SK-N-DZ (cell line): ENCODE measurements at places on chromosomes 6 and 20.

DNA sequence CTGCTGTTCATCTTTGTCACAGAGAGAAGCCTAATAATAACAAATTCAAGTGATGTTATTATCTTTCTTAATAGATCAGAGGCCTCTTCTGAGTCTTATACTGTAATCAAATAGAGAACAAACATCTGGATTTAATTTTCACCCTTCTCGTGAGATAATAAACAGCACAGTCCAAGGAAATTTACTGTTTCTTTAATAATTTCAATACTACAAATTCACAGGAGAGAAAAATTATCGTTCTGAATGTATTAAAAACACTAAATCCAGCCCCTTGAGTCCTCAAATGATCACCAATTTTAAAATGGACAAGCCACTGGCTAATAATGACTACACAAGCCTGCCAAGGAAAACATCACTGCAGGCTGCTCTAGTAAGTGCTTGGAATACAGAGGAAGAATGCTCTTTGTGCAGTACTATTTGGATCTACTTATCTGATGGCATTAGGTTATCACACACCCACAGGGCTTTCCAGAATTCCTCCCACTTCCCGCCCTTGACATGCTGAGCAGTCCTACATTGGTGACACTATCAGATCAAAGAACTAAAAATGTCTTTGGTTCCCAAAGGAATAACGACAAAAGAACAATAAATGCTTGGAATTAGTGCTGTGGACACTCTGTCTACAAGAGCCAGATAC, 38.1 kb downstream of the SYNE1 start:
- no peak for DNase-seq

GRCh38 chr20:36441027-36441414, 100.3 kb upstream of the MYL9 start:
- DNase-seq, result no peak

DNA sequence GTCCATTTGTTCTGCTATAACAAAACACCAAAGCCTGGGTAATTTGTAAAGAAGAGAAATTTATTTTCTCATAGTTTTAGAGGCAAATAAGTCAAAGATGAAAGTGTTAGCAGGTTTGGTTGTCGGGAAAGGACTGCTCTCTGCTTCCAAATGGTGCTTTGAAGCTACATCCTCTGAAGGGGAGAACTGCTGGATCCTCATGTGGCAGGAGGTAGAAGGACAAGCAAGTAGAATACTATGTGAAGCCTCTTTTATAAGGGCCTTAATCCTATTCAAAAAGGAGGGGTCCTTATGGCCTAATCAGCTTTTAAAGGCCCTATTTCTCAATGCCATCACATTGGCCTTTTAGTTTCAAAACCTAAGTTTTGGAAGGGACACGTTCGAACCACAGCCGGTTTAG, 826.0 kb upstream of the EPHA7 start:
- DNase-seq, result no peak

DNA sequence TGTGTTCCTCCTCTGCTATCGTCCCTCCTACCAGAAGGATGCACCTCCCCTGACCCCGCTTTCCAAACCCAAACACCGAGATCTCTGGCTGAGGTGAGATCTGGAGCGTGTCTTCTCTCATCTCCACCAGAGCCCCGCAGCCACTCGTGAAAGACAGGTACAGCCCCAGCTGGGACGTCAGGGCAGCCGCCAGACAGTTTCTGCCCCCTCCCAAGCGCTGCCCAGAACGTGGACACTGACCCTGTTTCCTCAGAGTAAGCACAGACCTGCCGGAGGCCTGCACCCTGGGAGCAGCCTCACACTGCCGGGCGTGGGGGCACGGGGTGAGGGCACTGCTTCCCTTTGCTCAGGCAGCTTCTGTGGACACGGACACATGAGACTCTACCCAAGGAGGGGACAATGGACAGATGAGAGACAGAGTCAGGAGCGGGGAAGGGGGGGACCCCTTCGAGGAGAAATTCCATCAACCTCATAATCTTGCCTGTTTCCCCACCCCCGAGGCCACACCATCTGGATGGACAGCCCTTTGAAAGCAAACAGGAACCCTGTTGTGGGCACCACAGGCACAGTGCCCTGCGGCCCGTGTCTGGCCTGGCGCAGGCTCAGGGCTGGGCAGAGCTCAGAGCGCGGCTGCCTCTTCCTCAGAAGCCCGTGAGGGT, 210.6 kb downstream of the DLL1 start:
- DNase-seq, result no peak

DNA sequence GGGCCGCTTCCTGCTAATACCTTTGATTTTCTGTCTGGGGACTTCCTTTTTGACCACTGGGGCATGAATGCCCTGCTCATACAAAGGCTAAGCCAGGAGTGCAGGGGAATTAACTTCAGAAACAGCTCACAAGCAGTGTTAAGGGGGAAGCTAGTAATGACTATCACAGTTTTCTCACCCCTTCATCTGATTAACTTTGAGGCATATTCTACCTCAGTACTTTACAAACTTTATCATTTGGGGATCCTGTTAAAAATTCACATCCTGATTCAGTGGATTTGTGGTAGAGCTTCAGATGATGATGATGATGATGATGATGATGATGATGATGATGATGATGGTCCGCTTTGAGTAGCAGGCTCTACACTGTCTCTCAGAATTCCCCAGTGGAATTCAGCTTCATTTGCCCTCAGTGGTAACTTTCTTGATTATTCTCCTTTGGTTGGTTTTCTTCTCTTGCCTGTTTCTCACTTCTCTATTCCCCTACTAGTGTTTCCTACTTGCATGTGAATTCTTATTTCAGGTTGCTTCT, 78.4 kb upstream of the TMEM170B start:
- DNase-seq, result no peak

DNA sequence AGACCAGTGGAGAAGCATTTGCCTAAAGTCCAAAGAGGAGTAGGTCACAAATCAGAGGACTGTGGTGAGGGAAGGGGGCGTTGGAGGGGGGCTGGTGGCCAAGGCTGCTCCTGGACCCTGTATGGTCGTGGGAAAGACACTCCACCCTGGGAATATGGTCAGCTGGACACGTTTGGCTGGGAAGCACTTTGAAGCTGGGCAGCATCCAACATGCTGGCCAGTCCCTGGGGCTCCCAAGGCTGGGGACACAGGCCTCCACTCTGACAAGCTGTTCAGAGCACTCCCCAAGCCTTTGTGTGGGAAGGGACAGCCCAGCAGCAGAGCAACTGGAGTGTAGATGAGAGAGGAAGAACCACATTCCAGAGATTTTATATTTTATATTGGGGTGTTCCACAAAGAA, 203.2 kb downstream of the ANKRD60 start:
- DNase-seq, result no peak

- DNase-seq, result peak; percentile 58
These were observed 74.0 kb downstream of the SSR1 start for GRCh38 chr6:7238900-7239589.

- DNase-seq, result no peak
These were observed 34.2 kb downstream of the NHSL1 start for GRCh38 chr6:138465007-138465645.

GRCh38 chr6:118705544-118706491, 54.4 kb upstream of the CEP85L start:
- DNase-seq, result no peak

- DNase-seq, result no peak
These were observed 35.7 kb downstream of the OGFRL1 start for GRCh38 chr6:71324194-71324785.

- no peak for DNase-seq
These were observed 137.5 kb upstream of the SHLD1 start for GRCh38 chr20:5612581-5613301.

DNA sequence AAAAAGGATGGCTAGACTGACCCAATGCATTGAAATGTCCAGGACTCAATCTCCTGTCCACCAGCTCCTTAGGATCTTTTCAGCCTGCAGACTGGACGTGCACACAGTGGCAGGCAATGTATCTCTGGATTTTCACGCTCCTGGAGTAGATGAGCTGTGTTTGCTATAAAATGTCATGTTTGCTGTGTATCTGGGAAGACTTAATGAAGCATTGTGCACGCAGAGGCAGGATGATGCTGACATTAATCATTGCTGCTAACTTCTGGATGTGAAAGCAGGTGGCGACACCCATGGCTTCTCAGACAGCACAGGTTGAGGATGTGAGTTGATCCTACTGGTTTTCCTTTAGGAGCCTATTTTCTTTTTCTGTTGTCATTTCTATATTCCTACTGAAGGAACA, 133.1 kb upstream of the PCSK2 start:
- DNase-seq, result no peak

DNA sequence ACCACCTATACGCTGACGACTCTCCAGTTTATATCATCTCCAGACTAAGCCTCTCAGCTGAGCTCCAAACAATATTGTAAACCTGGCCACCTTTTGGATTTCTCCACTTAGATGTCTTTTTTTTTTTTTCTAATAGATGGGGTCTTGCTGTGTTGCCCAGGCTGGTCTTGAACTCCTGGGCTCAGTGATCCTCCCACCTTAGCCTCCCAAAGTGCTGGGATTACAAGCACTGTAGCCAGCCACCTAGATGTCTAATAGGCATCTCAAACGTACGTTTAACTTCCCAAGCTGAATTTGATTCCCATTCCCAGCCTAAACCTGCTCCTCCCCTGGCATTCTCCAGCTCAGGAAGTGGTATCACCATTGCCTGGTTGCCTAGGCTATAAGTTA, 5.2 kb downstream of the DDR1 start:
- no peak for DNase-seq

GRCh38 chr20:7257099-7257498, 489.6 kb downstream of the BMP2 start:
- DNase-seq, result no peak

- DNase-seq, result no peak
These were observed 50.0 kb upstream of the ESR1 start for GRCh38 chr6:151757506-151757955.

DNA sequence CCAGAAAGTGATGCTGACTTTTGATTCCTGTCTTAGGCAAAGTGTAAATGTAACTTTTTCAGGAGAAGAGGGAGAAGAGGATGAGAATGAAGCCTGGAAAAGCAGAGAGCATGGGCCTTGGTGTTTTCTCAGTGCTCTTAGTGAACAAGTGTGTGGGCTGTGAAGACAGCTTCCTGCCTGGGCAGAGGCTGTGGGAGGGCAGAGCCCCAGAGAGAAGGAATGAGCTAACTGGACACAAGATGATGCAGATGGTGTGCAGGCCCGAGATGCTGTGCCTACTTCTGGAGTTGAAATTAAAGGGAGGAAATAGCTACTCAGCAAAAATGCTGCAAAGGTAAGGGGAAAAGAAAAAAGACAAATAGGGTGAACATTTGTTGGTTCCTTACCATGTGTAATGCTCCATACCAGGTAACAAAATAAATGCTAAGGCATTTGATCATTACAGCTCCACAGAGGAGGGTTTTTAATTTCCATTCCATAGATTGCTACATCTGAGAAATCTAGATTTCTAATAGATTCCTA, 87.0 kb upstream of the CEP162 start:
- no peak for DNase-seq

DNA sequence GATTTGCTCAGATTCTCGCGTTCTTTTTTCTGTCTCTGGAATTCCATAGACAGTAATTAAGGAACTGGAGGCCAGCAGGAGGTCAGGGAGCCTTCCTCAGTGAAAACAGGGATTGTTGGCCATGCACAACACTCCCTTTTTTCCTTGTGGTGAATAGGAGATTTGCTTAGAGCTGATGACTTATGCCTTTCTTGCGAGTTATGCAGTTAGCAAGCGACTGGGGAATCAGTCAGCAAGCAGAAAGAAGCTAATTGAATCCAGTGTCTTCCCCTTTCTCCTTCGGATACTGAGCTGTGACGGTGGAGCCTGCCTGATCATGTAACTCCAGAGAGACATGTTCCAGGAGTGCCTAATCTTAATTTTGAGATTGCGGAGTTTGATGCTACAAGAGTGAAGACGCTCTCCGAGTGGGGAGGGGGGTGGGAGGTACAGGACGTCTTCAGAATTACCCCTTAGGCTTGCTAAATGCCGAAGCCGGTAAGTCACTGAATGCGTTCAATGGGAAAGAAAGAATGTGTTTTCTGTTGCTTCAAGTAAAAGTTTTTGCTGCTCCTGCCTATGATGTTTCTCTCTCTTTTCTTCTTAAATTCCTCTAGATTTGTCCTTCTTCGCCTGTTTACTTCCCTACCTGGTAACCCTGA, 165.9 kb downstream of the SASH1 start:
- peak; percentile 9 for DNase-seq

DNA sequence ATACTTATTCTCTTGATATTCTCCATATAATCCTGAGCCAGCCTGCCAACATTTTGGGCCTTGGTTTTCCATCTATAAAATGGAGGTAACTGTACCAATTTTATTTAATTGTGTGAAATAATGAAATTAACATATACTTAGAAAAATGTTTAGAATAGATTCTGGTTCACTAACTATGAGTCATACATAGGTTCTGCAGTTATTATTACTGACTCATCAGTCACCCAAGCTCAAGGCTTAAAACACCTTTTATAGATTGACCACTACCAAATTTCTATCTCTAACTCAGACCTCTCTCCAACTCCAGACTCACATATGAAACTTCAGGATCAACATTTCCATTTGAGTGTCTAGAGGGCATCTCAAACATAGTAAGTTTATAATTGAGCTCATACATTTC, 1277.2 kb upstream of the GJE1 start:
- no peak for DNase-seq

GRCh38 chr6:114096561-114097172, 125.7 kb upstream of the HDAC2 start:
- DNase-seq, result peak; percentile 38

- no peak for DNase-seq
These were observed 5.7 kb upstream of the KCNK15 start for GRCh38 chr20:44739942-44740341.

DNA sequence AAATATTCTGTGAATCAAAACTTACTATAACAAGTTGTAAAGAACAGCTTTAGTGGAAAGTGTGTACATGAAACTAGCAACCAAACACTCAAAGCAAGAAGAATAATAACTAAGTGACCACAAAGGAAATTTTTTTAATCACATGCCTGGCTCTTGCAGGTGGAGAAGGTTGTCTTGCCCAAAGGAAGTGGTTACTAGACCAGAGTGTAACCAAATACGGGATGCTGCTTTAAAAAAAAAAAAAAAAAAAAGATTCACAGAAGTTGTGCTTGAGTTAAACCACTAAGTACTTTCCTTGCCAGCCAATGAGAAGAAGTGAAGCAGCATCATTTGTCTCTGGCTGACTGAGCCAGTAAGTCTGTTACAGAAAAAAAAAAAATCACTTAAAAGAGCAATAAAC, 19.1 kb upstream of the HLA-DQB1 start:
- no peak for DNase-seq

GRCh38 chr6:5674141-5674540, 332.6 kb downstream of the NRN1 start:
- no peak for DNase-seq

GRCh38 chr6:100176951-100177710, 183.1 kb upstream of the MCHR2 start:
- no peak for DNase-seq

DNA sequence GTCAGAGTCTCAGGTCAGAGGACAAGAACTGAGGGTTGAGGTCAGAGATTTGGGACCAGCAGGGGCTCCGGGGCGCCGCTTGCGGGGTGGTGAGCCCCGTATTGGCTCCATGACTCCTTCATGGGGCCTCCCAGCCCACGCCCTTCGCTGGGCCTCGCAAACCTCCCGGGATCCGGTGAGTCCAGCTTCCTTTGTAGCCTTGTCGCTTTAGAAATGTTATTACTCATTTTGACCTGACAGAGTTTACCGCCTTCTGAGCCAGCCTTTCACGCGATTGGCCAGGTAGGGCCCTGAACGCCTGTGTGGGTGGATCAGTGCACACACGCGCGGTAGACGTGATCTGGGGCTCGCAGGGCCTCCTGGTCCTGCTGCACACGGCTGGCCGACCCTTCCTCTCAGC, 181.1 kb downstream of the ERMARD start:
- DNase-seq, result no peak

- DNase-seq, result no peak
These were observed 10.7 kb downstream of the EZR start for GRCh38 chr6:158808442-158808833.

GRCh38 chr20:1877609-1878200, 17.5 kb upstream of the SIRPA start:
- no peak for DNase-seq
